ENCODE measurements at places on chromosomes 6 and 20.
A peak's percentile ranks its signal among the peaks of the same experiment; 100 is the strongest.

GRCh38 chr6:76004202-76004601 lies 68.3 kb downstream of the IMPG1 start:
- DNase-seq, result no peak

- no peak for DNase-seq
These were observed 57.1 kb downstream of the YTHDF1 start for GRCh38 chr20:63158845-63159244.

DNA sequence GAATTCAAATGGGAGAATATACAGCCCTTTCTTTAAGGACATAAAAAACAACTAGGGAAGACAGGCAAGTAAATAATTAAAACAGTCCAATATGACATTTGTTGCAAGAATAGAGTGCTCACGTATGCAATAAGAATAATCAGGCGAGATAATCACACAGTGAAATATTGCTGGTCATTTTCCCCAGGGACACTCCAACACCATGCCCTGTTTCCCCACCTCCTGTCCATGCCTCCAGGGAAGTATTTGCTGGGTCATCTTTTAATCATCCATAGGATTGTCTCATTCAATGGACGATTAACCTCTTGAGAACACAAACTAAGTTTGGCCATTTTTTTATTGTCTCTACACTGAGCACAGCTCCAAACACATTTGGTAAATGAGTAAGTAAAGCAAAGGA lies 472.9 kb downstream of the C6orf118 start:
- no peak for DNase-seq

DNA sequence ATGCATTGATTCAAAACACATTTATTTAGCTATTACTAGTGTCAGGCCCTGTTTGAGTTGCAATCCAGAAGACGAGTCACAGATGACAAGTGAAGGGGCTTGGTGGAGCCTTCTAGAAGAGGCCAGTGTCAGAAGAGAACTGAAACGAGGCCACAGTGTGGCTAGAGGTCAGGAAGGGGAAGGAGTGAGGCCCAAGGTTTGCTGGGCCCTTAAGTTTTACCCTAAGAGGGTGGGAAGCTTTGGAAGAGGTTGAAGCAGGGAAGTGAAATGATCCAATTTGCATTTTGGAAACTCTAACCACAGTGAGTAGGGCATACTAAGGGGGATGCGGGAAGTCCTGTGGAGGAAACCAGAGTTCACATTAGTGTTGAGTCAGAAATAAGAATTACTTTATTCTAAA lies 25.0 kb downstream of the TTK start:
- DNase-seq, result no peak

GRCh38 chr6:1603708-1604107 lies 6.0 kb upstream of the FOXC1 start:
- DNase-seq, result no peak

- DNase-seq, result peak; percentile 51
These were observed 626.6 kb upstream of the ADGRB3 start for GRCh38 chr6:68008445-68008844.

DNA sequence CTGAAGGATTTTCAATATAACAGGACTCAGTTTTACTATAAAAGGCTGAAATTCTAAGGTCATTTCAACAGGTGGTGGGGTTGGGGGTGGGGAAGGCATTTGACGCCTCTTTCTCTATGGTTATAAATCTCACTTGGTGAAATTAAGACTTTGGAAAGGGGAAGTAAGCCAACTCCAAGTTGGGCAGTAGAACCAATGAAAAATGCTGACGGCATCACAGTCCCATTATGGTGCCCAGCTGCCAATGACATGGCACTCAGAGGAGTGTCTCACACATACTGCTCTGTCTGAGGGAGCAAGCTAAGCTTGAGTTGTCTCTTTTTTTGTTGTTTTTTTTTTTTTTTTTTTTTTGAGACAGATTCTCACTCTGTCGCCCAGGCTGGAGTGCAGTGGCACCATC lies 4.7 kb downstream of the SLC16A10 start:
- no peak for DNase-seq

DNA sequence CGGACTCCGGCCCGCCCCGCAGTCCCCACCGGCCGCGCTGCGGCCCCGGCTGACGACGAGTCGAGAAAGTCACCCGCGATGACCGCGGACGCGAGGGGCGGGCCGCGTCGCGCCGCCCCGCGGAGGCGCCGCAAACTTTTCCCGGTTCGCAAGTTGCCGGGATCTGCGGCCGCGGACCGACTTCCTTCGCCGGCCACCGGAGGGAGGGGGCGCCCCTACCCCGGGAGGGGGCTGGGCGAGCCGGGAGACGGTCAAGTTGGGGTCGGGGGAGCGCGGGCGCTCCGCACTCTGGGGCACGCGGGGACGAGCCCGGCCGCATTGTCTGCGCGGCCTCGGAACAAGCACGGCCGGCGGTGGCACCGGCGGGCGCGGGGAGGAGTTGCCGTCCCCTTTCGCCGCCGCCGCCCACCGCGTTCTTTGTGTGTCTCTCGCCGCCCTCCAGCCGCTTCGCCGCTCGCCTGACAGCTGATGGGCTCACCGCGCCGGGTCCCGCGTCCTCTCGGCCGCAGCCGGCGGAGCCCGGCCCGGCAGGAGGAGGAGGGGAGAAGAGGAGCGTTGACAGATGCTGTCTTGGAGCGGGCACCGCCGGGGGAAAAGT lies 131.6 kb downstream of the OGFRL1 start:
- peak; percentile 56 for DNase-seq

GRCh38 chr6:122400462-122401089 lies 1.1 kb downstream of the HSF2 start:
- no peak for DNase-seq

- DNase-seq, result no peak
These were observed 29.4 kb downstream of the RIPOR2 start for GRCh38 chr6:24906314-24906713.

- DNase-seq, result no peak
These were observed 414.6 kb downstream of the CDH26 start for GRCh38 chr20:60372822-60373221.
